ENCODE measurements at places on chromosomes 1 and 21.

DNA sequence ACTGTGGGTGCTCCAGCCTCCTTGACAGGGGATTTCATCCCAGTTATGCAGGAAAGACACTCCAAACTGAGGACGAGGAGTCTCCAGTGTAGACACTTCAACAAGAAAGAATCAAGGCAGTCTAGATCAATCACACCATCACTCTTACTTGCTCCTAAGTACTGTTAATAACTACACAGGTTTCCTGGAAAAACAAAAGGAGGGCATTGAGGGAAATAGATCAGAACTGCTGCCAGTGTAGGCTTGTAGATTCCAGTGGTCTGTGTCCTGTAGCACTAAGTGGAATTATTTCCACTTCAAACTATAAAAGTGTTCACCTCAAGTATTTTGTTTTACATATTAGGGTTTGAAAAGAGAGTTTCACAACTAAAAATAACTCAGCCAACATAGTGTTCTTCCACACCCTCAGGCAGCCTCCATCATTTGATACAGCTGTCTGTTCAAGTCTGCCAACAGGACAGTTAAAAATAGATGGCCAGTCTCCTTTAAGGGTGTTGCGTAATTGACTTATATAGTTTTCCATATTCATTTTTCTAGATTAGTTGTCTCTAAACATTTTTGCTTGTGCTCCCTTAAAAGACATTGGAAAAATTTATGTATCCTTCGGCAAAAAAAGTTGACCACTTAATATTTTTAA, 32.0 kb upstream of the AGL start:
- peak; percentile 33 for DNase-seq
- no peaks in the 10 kb centered on the region for H3K36me3 ChIP-seq
- H3K4me3 ChIP-seq: no peak overlapping the region
- H3K27ac ChIP-seq: no peak overlapping the region
- H3K27me3 ChIP-seq: peaks cover 2% of the 10 kb centered on the region

GRCh38 chr1:95203908-95204437, 30.0 kb upstream of the RWDD3 start:
- no peaks in the 10 kb centered on the region for H3K4me1 ChIP-seq
- no peak for DNase-seq
- H3K4me3 ChIP-seq: no peak overlapping the region
- no peaks in the 10 kb centered on the region for H3K36me3 ChIP-seq

DNA sequence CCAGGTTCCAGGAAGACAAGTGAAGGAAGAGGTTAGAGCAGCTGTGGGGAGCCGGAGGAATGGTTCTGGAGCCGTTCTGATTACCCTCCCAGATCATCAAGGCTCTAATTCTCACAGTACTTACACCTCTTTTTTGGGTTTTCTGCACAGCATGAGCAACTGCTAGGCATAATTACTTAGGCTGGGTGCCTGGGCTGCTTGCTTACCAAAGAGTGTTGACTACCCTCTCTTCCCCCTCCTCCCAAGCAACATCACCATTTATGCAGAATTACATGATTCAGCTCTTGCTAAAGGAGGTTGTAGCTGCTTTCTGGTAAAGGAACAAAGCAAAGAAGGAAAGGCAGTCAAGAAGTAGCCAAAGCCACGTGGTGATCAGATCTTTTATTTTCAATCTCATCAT, 397.2 kb downstream of the KCNH1 start:
- no peaks in the 10 kb centered on the region for H3K27me3 ChIP-seq
- DNase-seq: no peak
- no peaks in the 10 kb centered on the region for H3K36me3 ChIP-seq
- H3K27ac ChIP-seq: no peak overlapping the region
- H3K4me1 ChIP-seq: no peaks in the 10 kb centered on the region

GRCh38 chr1:59761443-59761842, 53.3 kb upstream of the HOOK1 start:
- no peak overlapping the region for H3K27ac ChIP-seq
- H3K36me3 ChIP-seq: no peaks in the 10 kb centered on the region
- peaks cover 3% of the 10 kb centered on the region for H3K4me1 ChIP-seq
- DNase-seq: no peak

- no peak overlapping the region for H3K4me3 ChIP-seq
- H3K36me3 ChIP-seq: no peaks in the 10 kb centered on the region
- H3K4me1 ChIP-seq: peaks cover 4% of the 10 kb centered on the region
- no peak overlapping the region for H3K27ac ChIP-seq
These were observed 136.2 kb downstream of the PSMG1 start for GRCh38 chr21:39047046-39047445.

- H3K4me3 ChIP-seq: no peak overlapping the region
- H3K36me3 ChIP-seq: no peaks in the 10 kb centered on the region
- DNase-seq: no peak
- no peaks in the 10 kb centered on the region for H3K27me3 ChIP-seq
- no peaks in the 10 kb centered on the region for H3K4me1 ChIP-seq
These were observed 105.5 kb downstream of the PDE9A start for GRCh38 chr21:42758721-42759593.

- H3K4me3 ChIP-seq: no peak overlapping the region
- DNase-seq: no peak
- no peaks in the 10 kb centered on the region for H3K36me3 ChIP-seq
- H3K4me1 ChIP-seq: peaks cover 3% of the 10 kb centered on the region
- no peak overlapping the region for H3K27ac ChIP-seq
- H3K27me3 ChIP-seq: peaks cover 19% of the 10 kb centered on the region
These were observed 41.0 kb downstream of the POFUT2 start for GRCh38 chr21:45246386-45247320.

DNA sequence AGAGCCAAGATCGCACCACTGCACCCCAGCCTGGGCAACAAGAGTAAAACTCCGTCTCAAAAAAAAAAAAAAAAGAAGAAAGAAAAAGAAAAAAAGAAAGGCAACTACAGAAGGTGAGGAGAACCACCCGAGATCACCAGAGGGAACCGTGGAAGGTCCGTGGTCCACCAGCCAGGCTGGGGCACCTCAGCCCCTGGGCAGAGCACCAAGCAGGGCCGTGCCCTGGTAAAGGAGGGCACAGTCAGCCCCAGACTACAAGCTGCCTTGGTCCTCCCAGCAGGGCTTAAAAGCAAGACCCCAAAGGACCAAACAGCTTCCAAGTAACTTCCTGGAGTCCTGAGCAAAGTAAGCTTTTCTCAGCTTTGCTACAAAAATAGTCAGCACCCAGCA, 8.8 kb upstream of the SAMD11 start:
- no peak overlapping the region for H3K4me3 ChIP-seq
- H3K27me3 ChIP-seq: peaks cover 46% of the 10 kb centered on the region
- no peaks in the 10 kb centered on the region for H3K36me3 ChIP-seq
- no peak for DNase-seq
- H3K4me1 ChIP-seq: no peaks in the 10 kb centered on the region

- H3K27ac ChIP-seq: no peak overlapping the region
- no peaks in the 10 kb centered on the region for H3K4me1 ChIP-seq
- no peaks in the 10 kb centered on the region for H3K27me3 ChIP-seq
- no peak overlapping the region for H3K4me3 ChIP-seq
- peak; percentile 55 for DNase-seq
These were observed 14.7 kb downstream of the BEND5 start for GRCh38 chr1:48761986-48762385.

DNA sequence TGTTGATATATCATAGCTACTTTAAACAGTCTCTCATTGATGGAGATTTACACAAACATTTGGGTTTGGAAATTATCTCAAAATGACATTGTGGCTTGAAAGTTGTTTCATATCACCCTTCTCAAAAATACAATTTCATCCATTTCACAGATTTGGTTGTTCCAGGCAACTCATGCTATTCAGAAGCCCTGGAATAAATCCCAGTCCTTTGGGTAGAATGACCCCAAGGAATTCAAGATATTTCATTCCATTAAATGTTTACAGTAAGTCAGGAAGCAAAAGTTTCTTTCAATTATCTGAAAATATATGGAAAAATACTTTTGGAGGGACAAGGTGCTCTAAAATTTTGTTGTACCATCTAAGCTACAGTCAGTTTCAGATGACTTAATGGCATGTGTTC, 27.1 kb downstream of the MPZL1 start:
- no peak overlapping the region for H3K27ac ChIP-seq
- H3K4me1 ChIP-seq: peaks cover 27% of the 10 kb centered on the region
- DNase-seq: peak; percentile 74
- no peaks in the 10 kb centered on the region for H3K27me3 ChIP-seq
- H3K36me3 ChIP-seq: no peaks in the 10 kb centered on the region
- H3K4me3 ChIP-seq: peak overlapping the region; percentile 16

Measured in fibroblast of lung (primary cell).